ENCODE measurements at places on chromosomes 12 and 14.

- DNase-seq = no peak
Observed at GRCh38 chr14:68576496-68577244, 216.2 kb downstream of the ZFP36L1 start.

GRCh38 chr12:110501399-110501751, 536 bp downstream of the VPS29 start:
- no peak for DNase-seq

DNA sequence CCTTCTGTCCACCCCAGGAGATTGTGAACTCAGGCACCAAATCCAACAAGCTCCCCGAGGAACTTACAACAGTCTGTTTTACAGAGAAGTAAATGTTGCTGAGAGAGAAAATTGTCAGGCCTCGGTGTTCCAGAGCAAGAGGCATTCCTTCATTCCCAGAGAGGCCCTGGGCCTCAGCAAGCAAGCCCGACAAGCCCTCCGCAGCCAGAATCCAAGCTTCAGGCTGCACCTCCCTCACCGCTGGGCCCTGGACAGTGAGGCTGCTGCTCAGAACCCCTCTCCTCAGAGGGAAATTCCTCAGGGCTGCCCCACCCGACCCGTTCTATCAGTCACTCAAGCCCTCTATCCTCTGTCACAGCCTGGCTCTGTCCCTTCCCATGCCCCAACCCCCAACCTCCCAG, 56.4 kb downstream of the ZFP36L1 start:
- DNase-seq = no peak

DNA sequence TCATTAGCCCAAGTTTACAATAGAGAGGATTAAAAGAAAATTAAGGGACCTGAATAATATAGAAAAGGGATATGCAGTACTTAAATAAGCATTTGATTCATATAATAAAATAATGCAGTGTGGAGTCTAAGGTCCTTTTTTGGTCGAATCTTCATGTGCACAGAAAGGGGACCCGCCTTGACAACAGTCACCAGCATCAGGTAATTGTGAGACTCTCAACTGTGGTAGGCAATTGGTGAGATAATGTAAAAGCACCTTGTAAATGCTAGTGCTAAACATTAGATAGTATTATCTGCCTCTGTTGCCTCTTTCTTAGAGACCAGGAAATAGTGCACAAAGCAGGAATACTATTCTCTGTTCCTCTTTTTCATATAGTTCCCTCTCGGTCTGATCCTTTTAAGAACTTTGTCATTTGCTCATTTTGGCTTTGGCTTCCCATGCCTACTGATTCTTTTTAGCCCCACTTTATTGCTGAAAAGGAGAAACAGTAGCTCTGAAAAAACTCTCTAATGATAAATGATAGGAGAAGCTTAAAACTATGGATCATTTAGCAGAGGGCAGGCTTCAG, 17.5 kb downstream of the CHPT1 start:
- DNase-seq = no peak

- no peak for DNase-seq
Observed at GRCh38 chr14:79721399-79722084, 489.8 kb downstream of the DIO2 start.

DNA sequence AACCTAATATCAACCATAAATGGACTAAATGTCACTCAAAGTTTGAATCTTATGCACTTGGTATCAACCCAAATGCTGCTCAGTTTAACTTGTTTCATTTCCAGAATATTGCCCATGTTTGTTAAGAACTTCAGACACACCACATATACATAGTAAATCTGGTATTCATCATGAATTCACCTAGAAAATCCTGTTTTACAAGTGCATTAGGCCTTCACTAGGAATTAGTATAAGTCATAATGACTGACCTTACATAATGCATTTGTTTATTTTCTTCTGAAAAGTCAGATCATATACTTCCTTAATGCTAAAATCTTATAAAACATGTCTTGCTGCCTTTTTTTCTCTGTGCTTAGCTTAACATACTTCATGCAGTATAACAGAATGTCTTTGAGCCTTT, 66.1 kb downstream of the ABCD2 start:
- DNase-seq = no peak

DNA sequence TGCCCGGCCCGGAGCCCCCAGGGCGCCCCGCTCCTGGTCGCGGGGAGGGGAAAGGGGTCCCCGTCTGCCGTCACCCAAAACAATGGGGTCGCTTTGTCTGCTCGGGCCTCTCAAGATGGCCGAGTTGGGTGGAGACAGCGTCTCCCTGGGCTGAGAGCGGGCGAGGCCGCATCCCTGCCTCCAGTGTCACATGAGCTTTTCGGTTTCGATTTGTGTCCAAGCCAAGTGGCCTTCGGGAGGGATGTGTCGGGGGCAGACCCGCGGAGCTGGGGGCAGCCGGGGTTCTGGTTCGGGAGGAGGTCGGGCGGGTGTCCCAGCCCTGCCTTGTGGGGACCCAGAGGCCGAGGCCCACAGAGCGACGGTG, 790 bp downstream of the DYNC1H1 start:
- DNase-seq = peak; percentile 33

- DNase-seq = no peak
Observed at GRCh38 chr14:88706425-88706824, 86.3 kb downstream of the EML5 start.

- DNase-seq = no peak
Observed at GRCh38 chr14:54818201-54819133, 84.2 kb downstream of the GCH1 start.

DNA sequence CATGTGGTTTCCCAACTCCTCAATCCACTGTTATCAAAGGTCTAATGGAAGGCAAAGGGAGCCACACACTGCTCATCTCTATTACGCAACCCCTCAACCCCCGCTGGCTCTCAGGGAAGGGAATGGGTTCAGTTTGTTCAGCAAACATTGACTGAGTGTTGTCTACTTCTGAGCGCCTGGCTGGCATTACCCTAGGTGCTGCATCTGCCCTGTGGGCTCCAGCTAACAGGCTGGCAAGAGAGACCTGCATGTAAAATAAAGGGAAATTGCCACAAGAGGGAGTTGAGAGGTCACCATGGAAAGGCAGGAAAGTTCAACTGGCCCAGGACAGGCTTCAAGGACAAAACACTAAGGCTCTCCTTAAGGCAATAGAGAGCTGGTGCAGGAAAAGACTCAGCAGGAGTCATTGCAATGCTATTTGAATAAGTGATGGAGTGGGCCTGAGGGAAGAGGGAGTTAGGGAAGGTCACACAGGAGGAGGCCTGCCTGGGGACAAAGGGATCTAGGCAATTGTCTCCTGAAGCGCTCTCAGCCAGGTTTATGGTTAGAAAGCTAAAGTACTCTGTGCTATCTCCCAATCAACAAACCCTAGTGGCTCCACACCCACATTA, 5.5 kb upstream of the ZNF740 start:
- DNase-seq = no peak

DNA sequence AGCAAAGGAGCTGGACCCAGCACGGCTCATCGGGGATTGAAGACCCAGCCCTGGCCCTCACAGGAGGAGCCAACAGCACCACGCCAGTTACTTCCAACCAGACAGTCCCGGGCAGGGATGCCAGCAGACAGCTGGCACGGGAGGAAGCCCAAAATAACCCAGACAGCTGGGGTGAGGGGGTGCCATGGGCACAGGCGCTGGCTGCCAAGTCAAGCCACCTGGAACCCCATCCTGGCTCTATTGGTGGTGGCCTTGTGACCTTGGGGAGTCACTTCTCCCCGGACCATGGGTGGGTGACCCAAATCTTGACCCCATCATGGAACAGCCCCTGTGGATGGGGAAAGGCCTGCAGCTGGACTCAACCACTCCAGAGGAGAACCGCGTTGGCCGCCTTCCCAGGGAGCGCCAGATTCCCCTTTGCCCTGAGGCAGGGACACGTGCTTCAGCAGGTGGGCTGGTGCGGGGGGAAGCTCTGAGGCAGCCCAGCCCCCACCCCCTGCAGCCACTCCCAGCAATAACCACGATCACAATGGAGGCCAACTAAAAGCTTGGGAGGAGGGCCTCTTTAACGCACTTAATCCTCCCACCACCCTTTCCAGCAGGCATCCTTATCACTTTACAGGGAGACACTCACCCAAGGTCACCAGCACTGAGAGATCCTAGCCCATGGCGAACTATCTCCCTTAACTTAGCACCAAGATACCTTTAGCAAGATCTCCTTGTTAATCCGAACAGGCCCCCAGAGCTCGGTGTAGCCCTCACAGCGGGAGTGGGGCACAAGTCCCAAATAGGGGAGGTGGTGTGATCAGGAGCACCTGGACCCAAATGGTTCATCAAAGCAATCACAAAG, 4.7 kb upstream of the RHOF start:
- no peak for DNase-seq

DNA sequence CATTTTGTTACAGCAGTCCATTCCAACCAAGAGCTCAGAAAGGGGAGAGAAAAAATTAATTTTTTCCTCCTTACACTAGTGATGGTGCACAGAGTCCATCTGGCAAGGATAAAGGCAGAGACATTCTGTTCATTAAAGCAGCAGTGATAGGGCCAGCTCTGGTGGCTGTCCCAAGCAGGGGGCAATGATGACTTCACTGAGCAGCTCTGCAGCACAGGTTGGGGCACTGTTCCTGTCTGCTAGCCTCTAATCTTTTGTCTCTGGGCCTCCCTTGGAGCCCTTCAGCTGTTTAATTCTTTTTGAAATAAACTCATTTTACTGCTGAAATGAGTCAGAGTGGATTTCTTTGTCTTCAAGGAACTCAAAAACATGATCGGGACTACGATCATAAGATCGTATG, 200.9 kb upstream of the PLXNC1 start:
- no peak for DNase-seq

DNA sequence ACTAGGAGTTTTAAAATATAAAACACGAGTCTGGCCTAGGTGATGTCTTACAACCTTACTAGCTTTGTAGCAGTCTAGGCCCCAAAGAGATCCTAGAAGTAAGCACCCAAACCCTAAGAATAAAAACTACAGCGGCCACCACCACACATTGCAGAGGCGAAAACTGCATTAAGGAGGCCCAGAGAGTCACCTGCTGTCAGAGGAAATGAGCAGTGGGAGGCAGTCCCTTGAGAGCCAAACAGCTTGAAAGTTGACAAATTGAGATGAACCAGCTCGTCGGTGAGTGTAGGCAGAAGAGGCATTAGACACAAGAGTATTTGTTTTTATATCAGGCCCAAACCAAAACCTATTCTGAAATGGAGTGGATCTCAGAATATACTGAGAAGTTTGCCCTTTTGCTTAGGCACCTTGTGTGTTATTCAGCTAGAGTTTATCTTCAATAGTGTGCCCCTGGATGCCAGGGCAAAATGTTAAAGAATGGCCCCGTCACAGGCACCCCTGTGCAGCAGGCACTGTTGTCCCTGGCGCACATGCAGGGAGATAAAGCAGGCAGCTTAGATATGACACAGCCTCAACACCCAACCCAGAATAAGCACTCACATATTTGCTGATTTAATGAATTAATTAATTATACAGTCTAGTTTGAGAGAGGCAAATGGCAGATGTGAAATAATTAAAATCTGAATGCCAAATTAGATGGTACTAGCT, 56.7 kb downstream of the TTC7B start:
- no peak for DNase-seq

DNA sequence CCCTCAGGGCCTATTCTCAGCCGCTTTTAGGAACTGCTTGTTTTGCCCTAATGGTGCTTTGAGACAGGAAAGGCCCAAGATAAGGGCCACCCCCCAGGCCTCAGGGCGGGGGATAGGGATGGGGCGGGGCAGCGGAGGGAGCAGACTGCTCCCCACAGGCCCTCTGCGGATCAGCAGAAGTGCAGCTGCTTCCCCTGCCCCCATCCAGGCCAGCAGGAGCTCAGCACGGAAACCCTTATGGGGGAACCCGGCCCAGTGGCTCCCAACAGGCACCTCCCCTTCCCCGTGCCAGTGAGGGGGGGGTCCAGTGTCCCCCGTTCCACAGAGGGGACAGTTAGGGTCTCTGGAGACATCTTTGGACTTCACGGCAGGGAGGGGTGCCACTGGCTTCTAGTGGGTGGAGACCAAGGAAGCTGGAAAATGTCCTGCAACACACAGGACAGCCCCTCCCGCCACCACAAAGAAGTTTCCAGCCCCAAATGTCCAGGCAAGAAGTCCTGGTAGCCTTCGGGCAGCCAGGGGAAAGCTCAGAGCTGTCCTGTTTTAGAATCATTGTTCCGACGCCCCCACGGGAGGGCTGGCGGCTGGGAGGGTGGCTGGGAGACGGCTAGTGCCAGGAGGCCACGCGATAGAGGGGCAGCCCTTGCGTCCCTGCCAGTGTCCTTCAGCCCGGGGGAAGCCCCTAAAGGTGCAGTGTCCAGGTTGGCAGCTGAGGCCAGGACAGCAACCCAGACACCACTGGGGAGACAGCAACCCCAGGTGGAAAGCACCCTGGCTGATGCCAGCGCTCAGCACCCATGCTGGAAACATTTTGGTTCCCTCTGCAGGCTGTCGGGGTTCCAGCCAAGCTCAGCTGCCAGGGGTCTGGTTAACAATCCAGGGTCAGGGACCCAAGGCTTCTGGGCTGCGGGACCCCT, 10.4 kb upstream of the GPR132 start:
- no peak for DNase-seq

- DNase-seq = no peak
Observed at GRCh38 chr14:60085693-60086092, 6.0 kb upstream of the PCNX4 start.

DNA sequence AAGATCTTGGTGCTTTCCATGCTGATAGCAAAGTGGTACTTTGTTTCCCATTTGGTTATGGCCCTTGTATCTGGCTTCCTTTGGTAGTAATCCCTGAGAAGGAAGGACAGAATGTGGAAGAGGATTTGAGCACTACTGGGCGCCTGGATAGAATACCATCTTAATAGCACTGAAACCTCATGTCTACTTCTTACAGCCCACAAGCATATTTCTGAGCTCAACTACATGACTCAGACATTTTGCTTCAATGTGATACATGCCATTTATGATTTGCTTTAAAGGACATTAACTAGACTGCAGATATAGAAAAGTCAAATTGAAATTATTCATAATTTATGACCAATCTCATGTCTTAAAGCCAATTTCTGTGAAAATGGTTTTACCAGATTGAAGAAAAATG, 80.4 kb downstream of the LIN7A start:
- DNase-seq = no peak

DNA sequence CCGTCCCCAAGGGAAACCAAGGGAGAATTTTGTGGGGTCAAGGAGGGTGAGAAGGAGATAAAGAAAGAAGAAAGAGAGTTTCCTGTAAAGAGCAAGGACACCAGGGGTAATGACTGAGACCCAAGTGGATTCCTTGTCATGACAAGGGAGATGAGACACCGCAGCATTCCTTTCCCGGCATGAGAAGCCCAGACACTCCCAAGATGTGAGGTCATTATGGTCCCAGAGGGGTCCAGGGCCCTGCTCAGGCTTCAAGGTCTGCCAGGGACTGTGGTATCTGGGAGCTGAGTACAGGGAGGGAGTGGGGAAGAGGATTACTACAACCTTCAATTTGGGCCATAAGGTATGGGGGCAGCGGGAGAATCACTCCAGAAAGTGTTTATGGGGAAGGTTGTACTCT, 58.1 kb downstream of the SPTB start:
- DNase-seq = no peak

GRCh38 chr14:51612449-51612848, 39.3 kb upstream of the FRMD6 start:
- no peak for DNase-seq

DNA sequence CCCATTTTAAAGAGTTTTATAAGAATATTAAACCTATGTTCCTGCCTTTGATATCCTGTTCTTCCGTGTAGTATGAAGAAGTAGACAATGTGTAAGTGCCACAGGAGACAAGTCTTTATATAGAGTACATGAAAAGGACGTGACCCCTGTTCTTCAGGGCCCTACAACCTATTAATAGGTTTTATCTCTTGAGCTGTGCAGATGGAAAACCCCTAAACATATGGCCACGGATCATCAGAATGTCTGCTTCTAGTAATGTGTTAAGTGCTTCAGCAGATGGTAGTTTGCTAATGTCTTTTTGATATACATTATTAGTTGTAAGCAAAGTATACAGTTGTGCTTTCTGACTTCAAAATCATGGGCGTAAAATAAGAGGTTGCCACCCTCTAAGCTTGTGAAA, 228.5 kb downstream of the PTPRO start:
- no peak for DNase-seq

Data from activated T-helper 1 cell treated with Interleukin-2 at 50 U/mL for 16 hours (primary cell).